ENCODE measurements at places on chromosomes 7 and 10. TPM values are rescaled to one million over a fixed set of nuclear protein-coding genes. Genes with fewer than 3 reads are reported as not detected.

GRCh38 chr10:65419629-65420028 is 1506.2 kb upstream of the LRRTM3 start:
- no peak for DNase-seq

Gene SDK1
- 0.58 TPM for polyA plus RNA-seq

- DNase-seq, result no peak
Measured at GRCh38 chr10:349081-349480, 213.8 kb downstream of the ZMYND11 start.

DNA sequence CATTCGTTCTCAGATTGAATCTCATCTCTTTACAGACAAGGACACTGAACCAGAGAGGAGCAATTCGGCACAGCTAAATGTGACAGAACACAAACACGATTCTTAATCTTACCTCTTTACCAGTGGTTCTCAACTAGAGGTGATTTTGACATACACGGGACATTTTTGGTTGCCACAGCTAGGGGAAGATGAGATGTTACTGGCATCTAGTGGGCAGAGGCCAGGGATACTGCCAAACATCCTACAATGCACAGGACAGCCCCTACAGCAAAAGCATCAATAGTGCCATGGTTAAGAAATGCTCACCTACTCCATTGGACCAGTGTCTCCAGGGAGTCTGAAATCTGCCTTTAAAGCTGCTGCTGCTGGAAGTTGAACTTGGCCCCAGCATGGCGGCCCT is 27.3 kb downstream of the PDE1C start:
- DNase-seq, result no peak

DNA sequence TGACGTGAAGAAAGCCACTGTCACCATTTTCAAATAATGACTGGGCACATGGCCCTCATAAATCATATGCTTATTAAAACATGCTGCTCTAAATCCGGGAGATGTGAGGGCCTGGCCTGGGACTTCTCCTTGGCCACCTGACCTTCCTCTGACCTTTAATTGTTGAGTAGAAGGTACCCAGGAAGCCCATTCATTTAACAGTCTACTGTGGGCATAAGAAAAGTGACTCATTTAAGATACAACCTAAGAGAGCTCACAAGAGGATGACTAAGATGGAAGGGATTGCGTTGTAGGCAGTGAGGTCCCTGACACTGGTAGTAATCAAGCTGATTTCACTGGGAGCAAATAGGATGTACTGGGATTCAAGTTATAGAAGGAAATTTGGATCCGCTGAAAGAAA is 203.4 kb upstream of the GPR26 start:
- DNase-seq, result no peak

Gene BRAT1
- 58.9 TPM for polyA plus RNA-seq

Gene METTL2B
- 14.7 TPM for polyA plus RNA-seq

DNA sequence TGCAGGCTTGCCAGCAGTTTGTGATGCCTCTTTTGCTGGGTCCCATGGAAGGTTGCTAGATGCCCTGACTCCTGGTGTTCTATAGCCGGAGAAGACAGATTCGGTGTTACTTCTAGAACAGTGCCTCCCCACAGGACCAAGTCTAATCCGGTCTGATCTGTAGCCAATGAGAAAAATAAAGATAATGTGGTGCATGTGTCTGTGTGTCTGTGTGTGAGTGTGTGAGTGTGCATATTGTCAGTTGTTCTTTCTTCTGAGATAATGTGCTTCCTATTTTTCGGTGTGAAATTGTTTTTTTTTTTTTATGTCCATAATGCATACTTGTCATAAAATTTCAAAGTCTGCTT is 29.7 kb upstream of the ZNRF2 start:
- no peak for DNase-seq

DNA sequence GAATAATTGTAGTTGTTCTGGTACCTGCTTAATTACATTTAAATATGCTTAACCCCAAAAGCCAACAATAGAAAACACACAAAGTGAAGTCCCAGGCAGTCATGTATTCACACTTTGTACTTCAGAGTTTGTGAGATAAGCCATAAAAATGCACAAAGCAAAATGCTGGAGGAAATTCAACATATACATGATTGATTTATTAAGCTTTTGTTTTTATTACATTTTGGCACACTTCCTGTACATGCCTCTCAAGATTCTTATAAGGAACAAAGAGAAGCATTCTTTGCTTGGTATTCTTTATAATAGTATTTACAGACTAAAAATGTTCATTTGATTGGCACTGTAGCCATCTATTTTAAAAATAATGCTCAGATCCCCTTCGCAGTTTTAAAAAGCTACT is 107.7 kb upstream of the ANK3 start:
- no peak for DNase-seq

DNA sequence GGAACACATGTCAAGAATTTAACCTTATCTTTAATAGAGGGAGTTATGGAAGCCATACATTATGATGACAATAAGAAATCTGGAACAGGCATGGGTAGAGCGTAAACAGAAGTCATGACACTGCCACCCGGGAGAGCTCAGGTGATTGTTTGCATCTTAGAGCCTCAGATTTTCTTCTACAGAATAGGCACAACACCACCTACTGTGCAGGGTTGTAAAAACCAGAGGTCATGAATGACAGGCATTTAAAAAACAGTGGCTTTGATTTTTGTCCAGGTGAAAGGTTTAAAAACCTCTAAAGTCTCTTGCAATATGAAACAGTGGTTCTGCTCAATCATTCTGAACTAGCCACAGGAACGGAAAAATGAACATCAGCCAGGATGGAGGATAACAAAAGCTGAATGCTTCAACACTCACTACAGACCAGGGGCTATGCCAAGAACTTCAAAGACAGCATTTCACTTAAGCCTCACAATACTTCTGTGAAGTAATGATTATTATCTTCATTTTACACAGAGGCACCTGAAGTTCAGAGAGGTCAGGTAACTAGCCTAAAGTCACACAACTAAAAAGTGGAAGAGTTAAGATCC is 123.8 kb downstream of the SLC25A13 start:
- DNase-seq, result no peak

Gene PLA2G12B
- not detected for polyA plus RNA-seq

GRCh38 chr7:130904031-130904757 is 170.2 kb upstream of the KLF14 start:
- DNase-seq, result no peak

Gene MINDY3
- polyA plus RNA-seq, result 3.6 TPM

Measured in naive thymus-derived CD4-positive, alpha-beta T cell (primary cell).